Effector memory CD4-positive, alpha-beta T cell (primary cell): ENCODE measurements at places on chromosomes 4 and X.

DNA sequence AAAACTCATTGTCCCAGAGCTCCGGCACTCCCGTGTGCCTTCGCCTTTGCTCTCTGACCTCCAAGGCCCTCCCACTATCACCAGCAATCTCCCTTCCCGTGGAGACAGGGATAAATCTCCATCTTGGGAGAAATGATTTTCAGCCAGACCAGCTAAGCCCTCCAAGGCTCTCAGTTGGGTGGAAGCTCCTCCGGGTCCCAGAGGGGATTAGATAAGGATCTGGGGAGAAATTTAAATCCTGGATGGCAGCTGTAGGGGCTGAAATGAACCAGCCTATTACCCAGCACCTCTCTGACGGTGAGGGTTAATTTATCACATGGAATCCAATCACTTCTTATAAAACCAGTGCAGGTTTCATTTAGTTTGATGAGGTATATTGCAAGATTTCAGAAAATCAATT lies 366.2 kb downstream of the FBXW7 start:
- DNase-seq, result no peak

GRCh38 chr4:170526471-170526870 lies 436.7 kb upstream of the AADAT start:
- DNase-seq, result no peak

GRCh38 chr4:139851639-139852038 lies 186.0 kb downstream of the MGST2 start:
- DNase-seq, result no peak

- no peak for DNase-seq
Measured at GRCh38 chrX:137101273-137101990, 67.6 kb upstream of the GPR101 start.

- no peak for DNase-seq
Measured at GRCh38 chrX:139787601-139788000, 79.6 kb upstream of the MCF2 start.

DNA sequence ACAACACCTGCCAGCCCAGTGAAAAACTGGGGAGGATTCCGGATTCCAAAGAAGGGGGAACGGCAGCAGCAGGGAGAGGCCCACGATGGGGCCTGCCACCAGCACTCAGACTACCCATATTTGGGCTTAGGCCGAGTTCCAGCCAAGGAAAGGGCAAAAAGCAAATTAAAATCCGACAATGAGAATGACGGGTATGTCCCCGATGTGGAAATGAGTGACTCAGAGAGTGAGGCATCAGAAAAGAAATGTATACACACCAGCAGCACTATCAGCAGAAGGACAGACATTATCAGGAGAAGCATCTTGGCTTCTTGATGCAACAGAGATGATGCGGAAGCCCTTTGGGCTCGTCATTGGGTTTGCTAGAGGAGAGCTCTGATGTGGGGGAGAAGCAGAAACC lies 62.4 kb downstream of the JADE1 start:
- DNase-seq, result no peak

GRCh38 chr4:14857475-14857874 lies 144.8 kb upstream of the CPEB2 start:
- DNase-seq, result no peak
